Right forelimb (tissue), 1 donor: ENCODE measurements at places on chromosomes 13 and 19.

- DNase-seq = no peak
Observed at GRCh38 chr13:98044301-98044700, 90.8 kb downstream of the IPO5 start.

DNA sequence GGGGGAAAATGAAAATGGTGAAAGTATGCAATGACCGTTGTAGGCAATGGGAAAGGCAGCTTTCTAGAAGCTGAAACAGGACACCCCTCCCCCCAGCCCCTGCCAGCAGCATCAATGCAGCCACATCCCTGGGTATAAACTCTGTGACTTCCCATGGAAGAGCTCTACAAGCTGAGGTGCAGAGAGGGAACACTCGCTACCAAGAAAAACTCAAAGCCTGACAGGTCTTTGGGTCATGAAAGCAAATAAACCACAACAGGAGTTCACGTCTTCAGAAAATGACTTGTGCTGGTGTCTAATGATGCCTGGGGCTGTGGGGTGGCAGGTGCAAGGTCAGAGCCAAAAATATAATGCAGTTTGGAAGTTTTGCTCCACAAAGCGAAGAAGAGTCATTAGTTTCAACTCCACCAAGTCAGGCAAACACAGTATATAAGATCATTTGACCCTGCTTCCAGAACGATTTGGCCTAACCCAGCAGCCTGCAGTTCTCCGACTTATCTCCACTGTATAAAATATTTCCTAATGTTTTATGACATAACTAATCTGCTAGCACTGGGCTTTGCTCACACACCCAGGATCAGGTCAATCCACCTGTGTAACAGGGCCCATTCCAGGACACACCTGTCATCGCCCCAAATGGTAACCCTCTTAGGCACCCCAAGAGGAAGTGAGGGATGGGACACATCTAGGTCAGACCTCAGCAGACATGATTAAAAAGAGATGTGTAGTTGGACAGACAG is 102.1 kb downstream of the IRS2 start:
- no peak for DNase-seq

GRCh38 chr13:52405767-52406494 is at the start of gene THSD1:
TSS of gene THSD1 (minus strand) at chr13:52406172. CDS start at chr13:52402600, 3,572 bp downstream.
- DNase-seq = peak; percentile 86

GRCh38 chr13:52848455-52849195 is at the start of gene PCDH8:
TSS of gene PCDH8 (minus strand) at chr13:52848640. CDS start at chr13:52848436, 204 bp downstream.
- peak; percentile 70 for DNase-seq

DNA sequence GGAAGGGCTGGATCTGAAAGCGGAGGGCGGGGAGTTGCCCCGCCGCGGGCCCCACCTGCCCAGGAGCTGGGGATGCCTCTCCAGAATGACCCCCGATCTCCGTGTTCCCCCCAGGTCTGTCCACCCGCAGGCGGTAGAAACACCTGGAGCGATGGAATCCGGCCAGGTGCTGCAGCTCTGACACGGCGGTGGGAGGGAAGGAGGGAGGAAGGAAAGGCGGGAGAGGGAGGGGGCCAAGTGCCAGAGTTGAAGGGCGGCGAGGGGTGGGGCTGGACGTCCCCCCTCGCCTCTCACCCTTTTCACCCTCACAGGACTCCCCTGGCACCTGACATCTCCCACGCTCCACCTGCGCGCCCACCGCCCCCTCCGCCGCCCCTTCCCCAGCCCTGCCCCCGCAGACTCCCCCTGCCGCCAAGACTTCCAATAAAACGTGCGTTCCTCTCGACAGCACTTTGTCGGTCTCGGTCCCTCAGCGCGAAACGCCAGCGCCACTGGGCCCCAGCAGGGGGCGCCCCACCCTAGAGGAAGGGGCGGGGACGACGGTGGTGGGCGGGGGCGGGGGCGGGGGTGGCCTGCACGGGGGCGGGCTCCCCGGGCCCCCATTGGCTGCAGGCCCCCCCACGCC is 337 bp upstream of the FXYD7 start:
- peak; percentile 61 for DNase-seq

- no peak for DNase-seq
Observed at GRCh38 chr13:112114391-112114790, 47.4 kb downstream of the SOX1 start.

DNA sequence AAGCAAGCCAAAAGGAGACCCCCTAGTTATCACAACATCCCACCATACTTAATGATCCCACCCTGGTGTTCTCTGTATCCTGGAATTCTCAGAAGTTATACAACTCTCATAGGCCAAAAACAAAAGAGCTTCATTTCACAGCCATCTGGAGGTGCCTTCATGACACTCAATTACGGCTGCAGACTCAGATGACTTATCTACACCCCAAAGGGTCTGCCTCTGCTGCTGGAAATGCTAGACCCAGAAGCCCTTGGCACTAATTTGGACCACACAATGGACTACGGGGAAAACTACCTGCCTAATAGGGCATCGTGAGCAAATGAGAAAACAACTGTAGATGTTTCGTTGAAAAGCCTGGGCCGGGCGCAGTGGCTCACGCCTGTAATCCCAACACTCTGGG is 40.2 kb downstream of the BRD4 start:
- DNase-seq = no peak

GRCh38 chr19:3722443-3723109 is 14.4 kb downstream of the TJP3 start:
- DNase-seq = no peak

GRCh38 chr19:51354742-51355148 is 11.4 kb downstream of the ETFB start:
- DNase-seq = no peak

DNA sequence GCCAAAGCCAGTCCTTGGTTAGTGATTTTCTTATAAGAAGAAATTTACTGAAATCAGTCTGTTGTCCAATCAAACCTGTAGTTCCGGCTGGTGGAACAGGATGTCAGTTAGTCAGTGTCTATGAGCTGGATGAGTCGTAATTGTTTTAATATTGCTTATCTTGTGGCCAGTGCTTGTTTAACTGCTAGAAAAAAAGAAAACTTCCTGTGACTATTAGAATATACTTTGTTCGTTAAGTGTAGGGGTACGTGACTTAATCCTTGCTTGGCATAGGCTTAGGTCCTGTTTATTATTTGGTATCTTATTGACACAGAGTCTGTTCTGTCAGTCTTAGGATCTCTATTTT is 1484.8 kb upstream of the MIR17HG start:
- DNase-seq = no peak

DNA sequence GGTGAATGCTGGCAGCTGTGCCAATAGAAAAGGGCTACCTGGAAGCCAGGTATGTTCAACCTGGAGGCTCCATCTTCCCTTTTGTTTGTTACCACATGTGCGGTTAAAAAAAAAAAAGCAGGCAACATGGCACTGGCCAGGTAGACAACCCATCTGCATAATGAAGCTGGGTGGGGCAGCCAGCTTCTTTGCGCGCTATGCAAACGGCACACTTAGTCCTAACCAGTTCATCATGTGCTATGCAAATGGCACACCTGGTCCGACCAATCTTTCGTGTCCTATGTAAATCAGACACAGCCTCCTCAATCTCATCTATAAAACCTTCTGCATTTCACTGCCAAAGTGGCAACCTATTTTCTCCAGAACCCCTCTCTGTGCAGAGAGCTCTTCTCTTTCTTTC is 11.3 kb upstream of the IGSF23 start:
- no peak for DNase-seq

DNA sequence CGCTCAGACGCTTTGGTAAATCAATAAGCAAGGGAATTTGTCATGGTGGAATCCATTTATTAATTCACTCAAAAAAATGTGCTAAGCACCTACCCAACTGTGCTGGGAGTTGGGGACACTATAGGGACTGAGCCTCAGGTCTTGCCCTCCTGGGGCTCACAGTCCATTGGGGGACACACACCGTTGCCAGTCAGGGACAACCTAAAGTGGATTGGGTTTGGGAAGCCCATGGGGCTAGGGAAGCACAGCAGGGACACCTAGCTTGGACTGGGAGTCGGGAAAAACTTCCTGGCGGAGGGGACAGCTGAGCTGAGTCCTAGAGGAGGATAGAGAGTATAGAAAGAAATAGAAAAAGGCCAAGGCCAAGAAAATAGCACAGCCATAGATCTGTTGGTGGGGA is 8.5 kb downstream of the FOSB start:
- DNase-seq = peak; percentile 66

DNA sequence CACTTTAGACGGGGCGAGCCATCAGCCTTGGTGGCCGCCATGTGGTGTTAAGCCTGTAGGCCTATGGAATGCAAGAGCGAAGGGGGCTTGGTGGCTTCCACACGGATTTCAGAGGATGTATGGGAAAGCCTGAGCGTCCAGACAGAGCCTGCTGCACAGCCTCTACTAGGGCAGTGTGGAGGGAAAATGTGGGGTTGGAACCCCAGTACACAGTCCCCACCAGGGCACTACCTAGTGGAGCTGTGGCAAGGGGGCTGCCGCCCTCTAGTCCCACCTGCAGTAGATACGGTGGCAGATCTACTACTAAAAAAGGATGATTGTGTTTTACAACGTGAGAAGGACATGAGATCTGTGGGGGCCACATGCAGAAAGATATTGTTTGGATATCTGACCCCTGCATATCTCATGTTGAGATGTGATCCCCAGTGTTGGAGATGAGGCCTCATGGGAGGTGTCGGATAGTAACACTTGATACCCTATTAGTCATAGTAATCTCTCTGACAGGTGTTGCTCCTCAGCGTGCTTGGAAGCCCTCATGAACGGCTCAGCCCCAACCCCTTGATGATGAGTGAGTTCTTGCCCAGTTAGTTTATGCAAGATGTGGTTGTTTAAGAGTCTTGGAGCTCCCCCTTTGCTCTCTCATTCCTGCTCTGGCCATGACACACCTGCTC is 45.6 kb downstream of the LHFPL6 start:
- DNase-seq = no peak

- peak; percentile 69 for DNase-seq
Observed at GRCh38 chr19:33767898-33768413, 28.7 kb upstream of the KCTD15 start.

DNA sequence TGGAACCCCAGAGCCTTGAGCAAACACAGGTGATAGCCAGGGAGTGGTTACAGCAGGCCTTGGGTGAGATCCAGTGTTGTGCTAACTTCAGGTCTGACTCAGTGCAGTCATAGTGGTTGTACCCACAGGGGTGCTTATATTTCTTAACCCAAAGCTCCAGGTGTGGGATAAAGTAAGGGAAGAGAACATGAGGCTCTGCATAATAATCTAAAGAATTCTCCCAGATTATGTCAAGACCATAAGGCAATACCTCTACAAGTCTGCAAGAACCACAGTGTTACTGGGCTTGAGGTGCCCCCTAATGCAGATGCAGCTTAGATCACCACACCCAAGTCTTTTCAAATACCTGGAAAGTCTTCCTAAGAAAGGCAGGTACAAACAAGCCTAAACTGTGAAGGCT is 485.4 kb downstream of the RFC3 start:
- no peak for DNase-seq

- no peak for DNase-seq
Observed at GRCh38 chr19:32227561-32228165, 117.7 kb upstream of the ZNF507 start.

GRCh38 chr13:56351041-56351440 is 789.7 kb upstream of the PRR20A start:
- DNase-seq = no peak

- peak; percentile 68 for DNase-seq
Observed at GRCh38 chr19:38852231-38853044, 2.7 kb upstream of the HNRNPL start.

DNA sequence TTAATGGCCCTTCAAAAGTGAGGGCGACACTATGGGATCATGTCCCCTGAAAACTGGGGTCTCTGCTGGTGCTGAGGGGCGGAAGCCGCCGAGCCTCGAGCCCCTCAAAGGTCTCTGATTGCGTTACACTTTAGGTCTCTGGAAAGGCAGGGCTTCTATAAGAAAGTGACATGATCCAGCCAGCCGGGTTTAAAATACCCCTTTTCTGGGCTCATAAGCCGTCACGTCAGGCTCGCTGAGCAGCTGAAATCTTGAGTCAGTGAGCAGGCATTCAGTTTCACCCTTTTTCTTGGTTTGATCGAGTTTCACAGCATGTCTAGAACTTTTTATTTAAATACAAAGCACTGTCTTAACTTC is 600 bp upstream of the HMGB1 start:
- no peak for DNase-seq

GRCh38 chr13:26442541-26442940 is 114.9 kb upstream of the WASF3 start:
- DNase-seq = no peak

DNA sequence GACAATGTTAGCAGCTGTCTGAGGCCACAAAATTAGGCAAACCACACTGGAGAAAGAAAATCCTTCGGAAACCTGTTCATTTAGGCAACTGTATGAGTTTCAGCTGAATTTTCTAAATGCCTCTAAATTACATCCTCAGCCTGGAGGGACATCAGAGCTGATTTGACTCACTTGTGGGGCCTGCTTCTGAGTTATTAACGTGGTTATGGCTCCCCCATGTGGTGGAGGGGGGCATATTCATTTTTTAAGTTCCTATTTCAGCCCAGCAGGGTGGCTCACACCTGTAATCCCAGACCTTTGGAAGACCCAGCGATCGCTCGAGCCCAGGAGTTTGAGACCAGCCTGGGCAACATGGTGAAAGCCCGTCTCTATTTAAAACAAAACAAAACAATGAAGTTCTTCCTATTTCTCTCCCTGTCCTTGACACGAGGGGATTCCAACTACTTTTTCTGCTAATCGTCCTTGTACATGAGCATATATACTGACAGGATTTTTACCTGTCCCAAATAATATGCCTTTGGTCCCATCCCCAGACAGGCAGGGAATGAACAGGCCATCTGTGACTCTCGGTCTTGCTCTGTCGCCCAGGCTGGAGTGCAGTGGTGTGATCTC is 31.5 kb upstream of the HIF3A start:
- peak; percentile 81 for DNase-seq

GRCh38 chr19:2062389-2062729 is 11.3 kb upstream of the MKNK2 start:
- DNase-seq = no peak

- DNase-seq = no peak
Observed at GRCh38 chr13:98466634-98467236, 110.2 kb downstream of the STK24 start.

DNA sequence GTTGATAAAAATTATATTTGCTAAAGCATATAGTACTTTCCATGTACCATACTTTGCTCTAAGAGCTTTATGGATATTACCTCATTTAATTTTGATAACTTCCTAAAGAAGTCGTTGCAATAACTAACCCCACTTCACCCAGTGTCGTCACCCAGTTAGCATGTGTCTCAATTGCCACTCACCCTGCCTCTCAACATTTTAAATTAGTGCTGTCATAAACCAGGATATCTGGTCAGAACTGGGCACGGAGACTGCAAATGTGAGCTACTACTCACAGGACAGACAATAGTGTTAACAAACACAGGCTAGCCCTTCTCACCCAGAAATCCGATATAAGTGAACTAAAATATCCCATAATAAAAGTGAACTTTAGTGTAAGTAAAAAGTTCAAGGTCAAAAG is 430.6 kb downstream of the KLF12 start:
- no peak for DNase-seq

- DNase-seq = no peak
Observed at GRCh38 chr13:81683521-81683920, 1342.6 kb upstream of the SPRY2 start.

GRCh38 chr13:79423801-79424642 is 18.0 kb upstream of the RBM26 start:
- no peak for DNase-seq
